Left hindlimb (tissue), 1 donor: ENCODE measurements at places on chromosomes 1 and 21.

GRCh38 chr1:235264327-235264726 is 63.7 kb downstream of the ARID4B start:
- DNase-seq = no peak

- DNase-seq = no peak
These were observed 57.7 kb upstream of the COA6 start for GRCh38 chr1:234315588-234315987.

- no peak for DNase-seq
These were observed 4.0 kb downstream of the WDR26 start for GRCh38 chr1:224430511-224431113.

GRCh38 chr1:94793296-94793656 is 26.9 kb upstream of the SLC44A3 start:
- no peak for DNase-seq

DNA sequence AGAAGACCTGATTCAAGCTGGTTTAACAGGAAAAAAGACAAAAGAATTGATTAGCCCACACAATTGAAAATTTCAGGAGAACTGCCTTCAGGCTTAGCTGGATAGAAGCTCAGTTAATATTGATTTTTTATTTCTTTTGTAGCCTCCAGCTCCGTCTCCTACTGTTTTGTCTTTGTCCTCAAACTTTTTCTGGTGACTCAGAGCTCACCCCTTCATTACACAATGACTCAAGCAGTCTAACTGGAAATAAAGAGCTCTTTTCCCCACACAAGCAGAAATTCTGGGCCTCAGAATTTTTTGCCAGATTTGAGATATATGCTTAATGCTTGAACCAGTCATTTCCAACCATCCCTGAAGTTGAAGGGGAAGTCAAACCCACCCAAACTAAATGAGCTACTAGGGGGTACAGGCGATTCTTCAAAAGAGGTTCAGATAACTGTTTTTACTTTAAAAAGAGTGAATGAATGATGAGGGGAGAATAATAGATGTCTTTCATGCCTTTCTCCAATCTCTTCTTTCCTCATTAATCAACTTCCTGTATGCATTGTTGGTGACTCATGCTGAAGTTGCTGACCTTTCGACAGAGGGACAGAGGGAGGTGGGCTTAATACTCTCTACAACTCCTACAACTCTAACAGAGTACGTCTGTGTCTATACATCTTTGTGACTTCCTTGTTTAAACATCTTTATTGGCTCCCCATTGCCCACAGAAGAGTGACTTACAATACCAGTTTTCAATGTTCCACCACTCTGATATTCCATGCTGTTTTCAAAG is 6.2 kb upstream of the ACP6 start:
- no peak for DNase-seq

- peak; percentile 52 for DNase-seq
These were observed 72.4 kb upstream of the BCAR3 start for GRCh38 chr1:93753791-93754763.

GRCh38 chr21:44344541-44345183 is 5.5 kb upstream of the CFAP410 start:
- DNase-seq = no peak

- peak; percentile 15 for DNase-seq
These were observed 6.2 kb downstream of the ADAMTSL4 start for GRCh38 chr1:150555198-150555970.

- DNase-seq = no peak
These were observed 88.5 kb upstream of the QSOX1 start for GRCh38 chr1:180066150-180066549.
